ENCODE measurements at places on chromosomes 3 and 15. TPM values are rescaled to one million over a fixed set of nuclear protein-coding genes. Genes with fewer than 3 reads are reported as not detected.

GRCh38 chr15:60961541-60962485 lies 267.3 kb downstream of the RORA start:
- DNase-seq: no peak

KBTBD13 gene
- not detected for total RNA-seq

BDH1 gene
- total RNA-seq: 55.1 TPM

ZNF35 gene
- total RNA-seq: 5.4 TPM

GRCh38 chr3:30269751-30270445 lies 336.5 kb upstream of the TGFBR2 start:
- DNase-seq: no peak

- DNase-seq: no peak
These were observed 8.7 kb downstream of the COL8A1 start for GRCh38 chr3:99647081-99647480.

IGF2BP2 gene
- total RNA-seq: 140 TPM

IL5RA gene
- not detected for total RNA-seq

ROPN1 gene
- total RNA-seq: not detected

GRCh38 chr3:50168791-50169190 lies 13.7 kb downstream of the SEMA3F start:
- DNase-seq: no peak

GRCh38 chr3:53065841-53066480 lies 20.1 kb upstream of the SFMBT1 start:
- DNase-seq: no peak

DNA sequence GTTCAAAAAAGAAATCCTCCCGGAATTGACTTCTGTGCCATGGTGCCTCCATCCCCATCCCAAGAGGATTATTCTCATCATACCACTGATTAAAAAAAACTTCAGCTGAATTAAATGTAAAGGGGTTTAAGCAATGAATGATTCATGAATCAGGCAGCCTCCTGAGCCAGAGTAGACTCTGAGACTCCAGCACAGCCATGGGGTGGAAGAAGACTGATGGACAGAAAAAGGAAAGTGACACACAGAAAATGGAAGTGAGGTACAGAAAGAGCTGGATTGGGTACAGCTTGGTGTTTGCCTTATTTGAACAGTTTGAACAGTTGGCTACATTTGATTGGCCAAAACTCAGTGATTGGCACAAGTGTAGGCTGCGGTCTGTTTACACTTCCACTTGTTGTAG lies 224.8 kb upstream of the ATP10A start:
- DNase-seq: no peak

LRRC3B gene
- not detected for total RNA-seq

MINAR1 gene
- total RNA-seq: 0.22 TPM

GRCh38 chr3:47089630-47090029 lies 74.3 kb downstream of the SETD2 start:
- no peak for DNase-seq

DNA sequence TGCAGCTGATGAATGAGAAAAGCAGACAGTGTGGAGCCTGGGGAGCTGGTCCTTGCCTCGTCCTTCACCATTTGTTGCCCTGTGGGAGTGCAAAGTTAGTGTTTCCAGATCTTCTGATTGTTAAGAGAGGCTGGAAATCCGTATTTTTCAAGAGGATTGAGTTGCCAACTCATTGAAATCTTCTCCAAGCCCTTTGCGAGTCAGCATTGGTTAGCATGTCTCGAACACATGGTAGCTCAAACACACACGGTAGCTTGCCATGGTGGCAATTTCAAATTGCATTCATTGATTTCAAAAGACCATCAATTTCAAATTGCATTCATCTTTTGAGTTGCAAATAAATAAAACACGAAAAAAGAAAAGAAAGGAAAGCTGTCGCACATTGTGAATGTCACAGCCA lies 70.7 kb downstream of the SLCO3A1 start:
- no peak for DNase-seq

DNA sequence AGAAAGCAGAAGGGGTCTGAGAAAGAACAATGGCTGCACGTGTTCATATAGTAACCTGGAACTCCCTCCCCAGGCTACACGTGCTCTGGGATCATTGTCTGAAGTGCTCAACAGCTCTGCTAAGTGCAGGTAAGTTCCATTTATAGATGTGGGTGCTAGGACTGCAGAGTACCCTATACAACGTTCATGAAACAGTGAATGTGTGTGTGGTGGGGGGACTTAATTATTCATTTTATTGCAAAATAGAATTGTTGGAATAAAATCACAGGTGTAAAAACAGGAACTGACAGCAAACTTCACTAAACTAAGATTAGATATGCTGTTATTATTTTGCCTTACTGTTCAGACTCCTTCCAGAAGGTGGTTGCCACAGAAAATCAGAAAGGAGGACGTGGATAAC lies 68.5 kb downstream of the CCR4 start:
- DNase-seq: no peak

THAP10 gene
- 5.5 TPM for total RNA-seq

DNA sequence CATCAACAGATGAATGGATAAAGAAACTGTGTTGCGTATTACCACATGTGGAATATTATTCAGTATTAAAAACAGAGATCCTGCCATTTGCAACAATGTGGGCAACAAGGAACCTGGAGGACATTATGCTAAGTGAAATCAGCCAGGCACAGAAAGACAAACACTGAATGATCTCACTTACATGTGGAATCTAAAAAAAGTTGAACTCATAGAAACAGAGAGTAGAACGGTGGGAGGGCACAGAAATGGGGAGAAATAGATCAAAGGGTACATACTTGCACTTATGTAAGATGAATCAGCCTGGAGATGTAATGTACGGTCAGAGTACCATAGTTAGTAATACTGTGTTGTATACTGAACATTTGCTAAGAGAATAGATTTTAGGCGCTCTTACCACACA lies 29.8 kb upstream of the MUC13 start:
- DNase-seq: no peak

HYAL1 gene
- total RNA-seq: 1.3 TPM

GRCh38 chr3:121979734-121980449 lies 42.2 kb downstream of the ILDR1 start:
- DNase-seq: no peak

- DNase-seq: peak; percentile 91
These were observed 463.3 kb downstream of the MAGI1 start for GRCh38 chr3:65575376-65575840.
